ENCODE measurements at places on chromosomes 3 and 15. TPM values are rescaled to one million over a fixed set of nuclear protein-coding genes. Genes with fewer than 3 reads are reported as not detected.

SST gene
- total RNA-seq = not detected

CFAP44 gene
- total RNA-seq = 35.8 TPM

SIDT1 gene
- 0.28 TPM for total RNA-seq

RTP3 gene
- not detected for total RNA-seq

ROPN1B gene
- not detected for total RNA-seq

SCN11A gene
- not detected for total RNA-seq

INSYN1 gene
- 1.5 TPM for total RNA-seq

SPPL2A gene
- total RNA-seq = 79.8 TPM

CCR3 gene
- total RNA-seq = not detected

KATNBL1 gene
- total RNA-seq = 44.9 TPM

IL12A gene
- 1.2 TPM for total RNA-seq

FAH gene
- 14.9 TPM for total RNA-seq

PP2D1 gene
- total RNA-seq = not detected
